Activated T-helper 1 cell treated with Interleukin-2 at 50 U/mL for 16 hours (primary cell): ENCODE measurements at places on chromosomes 16 and 17.

- no peak for DNase-seq
These were observed 41.4 kb upstream of the SLFN13 start for GRCh38 chr17:35489944-35490343.

- peak; percentile 24 for DNase-seq
These were observed 804 bp downstream of the ATP6V0C start for GRCh38 chr16:2514333-2515179.

DNA sequence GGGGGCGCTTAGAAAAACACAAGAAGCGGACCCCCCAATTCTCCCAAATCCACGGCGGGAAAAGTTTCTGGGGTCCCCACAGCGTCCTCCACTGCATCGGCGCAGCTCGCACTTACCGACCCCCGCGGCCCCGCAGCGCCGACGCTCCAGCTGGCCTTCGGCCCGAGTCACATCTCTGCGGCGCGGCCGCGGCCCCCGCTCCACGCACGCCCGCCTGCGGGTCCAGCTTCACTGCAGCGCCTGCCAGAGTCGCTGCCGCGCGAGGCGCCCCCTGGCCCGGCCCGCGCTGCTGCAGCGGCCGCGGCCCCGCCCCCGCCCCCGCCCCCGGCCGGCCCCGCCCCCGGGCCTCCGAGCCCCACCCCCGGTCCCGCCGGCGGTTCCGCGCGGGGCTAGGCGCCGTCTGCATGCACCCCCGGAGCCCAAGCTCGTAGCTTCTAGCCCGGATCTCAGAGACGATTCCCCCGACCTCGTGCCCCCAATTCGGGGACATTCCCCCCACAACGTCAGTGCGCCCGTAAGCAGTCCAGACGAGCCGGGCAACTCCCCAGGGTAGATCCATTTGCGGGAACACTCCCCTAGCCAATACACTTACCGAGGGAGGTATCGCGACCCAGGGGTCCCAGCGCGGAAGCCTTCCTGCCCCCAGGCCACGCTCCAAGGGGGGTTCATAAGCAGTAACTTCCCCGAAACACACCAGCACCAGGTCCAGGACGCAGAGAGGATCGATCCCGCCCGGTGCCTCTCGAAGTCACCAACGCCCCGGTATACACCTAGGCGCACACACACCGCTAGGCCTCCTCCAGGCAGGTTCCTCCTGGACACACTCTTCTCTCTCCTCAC is at the start of gene GPRC5B:
Gene GPRC5B (minus strand): TSS at position 238 of the 840 bp plus-strand sequence. CDS start 12,003 bp downstream, outside the sequence.
- DNase-seq, result peak; percentile 41

DNA sequence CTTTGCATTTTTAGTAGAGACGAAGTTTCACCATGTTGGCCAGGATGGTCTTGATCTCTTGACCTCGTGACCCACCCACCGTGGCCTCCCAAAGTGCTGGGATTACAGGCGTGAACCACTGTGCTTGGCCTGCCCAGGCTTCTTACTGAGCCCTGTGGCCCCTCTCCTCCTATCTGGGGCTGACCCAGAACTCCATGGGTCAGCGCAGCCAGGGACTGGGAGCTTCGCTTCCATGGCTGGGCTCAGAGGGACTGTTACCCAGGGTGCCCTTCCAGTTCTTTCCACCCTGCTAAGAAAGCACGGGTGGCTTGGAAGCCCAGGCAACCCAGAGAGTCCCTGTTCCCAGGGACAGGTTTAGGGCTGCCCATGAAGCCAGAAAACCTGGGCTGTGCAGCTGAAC is 28.2 kb downstream of the SHISA6 start:
- DNase-seq, result no peak

- DNase-seq, result no peak
These were observed 28.4 kb downstream of the BAIAP2 start for GRCh38 chr17:81063106-81064093.

GRCh38 chr16:56600398-56600999 is 7.9 kb upstream of the MT2A start:
- no peak for DNase-seq

DNA sequence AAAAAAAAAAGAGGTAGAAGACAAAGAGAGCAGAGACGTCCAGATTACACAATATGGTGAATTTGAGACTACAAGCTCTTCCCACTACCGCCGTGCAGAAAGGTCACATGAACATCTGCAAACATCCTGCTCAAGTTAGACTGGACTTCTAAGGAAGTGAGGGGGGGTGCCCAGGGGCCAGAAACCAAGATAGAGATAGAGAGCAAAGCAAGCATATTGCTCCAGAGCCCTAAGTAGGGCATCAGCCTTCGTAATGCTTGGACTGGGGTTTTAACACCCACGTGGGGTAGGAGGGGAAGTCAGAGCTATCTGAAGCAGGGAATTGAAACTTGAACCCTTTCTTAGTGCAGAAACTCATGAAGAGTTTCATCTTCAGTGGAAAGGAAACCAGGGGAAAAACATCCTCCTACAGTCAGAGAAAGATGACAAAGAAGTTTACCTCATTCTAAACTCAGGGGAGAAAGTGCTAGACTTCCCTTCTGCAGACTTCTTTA is 8.7 kb downstream of the CLEC19A start:
- DNase-seq, result no peak

GRCh38 chr17:13698832-13699231 is 97.1 kb upstream of the HS3ST3A1 start:
- no peak for DNase-seq

DNA sequence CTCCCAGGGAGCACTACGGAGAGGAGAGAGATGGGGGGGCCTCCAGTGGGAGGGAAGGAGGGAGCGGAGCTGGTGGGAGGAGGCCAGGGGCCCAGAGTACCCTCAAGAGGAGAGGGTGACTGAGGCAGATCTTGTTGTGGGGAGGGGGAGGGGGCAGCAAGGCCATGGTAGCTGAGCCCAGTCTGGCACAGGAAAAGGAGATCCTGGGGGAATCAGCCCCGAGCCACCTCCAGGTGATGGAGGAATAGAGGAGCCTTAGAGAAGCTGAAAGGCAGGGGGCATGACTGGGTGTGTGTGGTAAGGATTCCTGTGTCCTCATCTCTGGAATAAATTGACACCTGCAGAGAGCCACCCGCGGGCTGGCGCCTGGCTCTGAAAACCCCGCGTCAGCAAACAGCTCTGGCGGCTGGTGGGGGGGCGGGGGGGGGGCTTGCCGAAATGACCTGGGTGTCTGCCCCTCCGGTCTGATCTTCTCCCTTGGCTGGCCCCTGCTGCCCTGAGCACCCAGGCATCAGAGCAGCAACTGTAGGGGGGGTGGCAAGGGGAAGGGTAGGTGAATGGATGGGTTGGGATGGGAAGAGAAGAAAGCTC is 1.3 kb upstream of the NLGN2 start:
- DNase-seq, result no peak

DNA sequence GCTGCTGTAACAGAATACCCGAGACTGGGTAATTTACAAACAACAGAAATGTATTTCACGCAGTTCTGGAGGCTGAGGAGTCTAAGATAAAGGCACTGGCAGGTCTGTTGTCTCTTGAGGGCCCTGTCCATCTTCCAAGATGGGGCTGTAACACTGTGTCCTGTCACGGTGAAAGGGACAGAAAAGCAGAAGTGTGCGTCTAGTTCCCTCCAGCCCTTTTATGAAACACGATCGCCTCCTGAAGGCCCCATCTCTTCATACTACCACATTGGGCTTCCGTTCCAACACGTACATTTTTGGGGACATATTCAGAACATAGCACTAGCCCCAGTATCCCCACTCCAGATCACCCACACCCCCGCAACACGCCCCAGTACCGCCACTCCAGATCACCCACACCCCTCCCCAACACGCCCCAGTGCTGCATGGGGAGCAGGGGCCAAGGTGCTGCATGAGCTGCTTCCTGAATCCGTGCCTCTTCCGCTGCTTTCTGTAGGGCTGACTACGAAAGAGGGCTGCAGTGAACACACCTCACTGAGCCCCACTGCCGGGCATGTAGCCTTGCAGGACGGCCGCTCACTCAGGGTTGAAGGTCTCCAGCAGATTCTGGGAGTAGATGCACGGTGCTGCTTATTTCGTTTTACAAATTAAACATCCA is 91.9 kb downstream of the RPTOR start:
- DNase-seq, result no peak

GRCh38 chr16:57999366-57999970 is 1.0 kb downstream of the ZNF319 start:
- no peak for DNase-seq

DNA sequence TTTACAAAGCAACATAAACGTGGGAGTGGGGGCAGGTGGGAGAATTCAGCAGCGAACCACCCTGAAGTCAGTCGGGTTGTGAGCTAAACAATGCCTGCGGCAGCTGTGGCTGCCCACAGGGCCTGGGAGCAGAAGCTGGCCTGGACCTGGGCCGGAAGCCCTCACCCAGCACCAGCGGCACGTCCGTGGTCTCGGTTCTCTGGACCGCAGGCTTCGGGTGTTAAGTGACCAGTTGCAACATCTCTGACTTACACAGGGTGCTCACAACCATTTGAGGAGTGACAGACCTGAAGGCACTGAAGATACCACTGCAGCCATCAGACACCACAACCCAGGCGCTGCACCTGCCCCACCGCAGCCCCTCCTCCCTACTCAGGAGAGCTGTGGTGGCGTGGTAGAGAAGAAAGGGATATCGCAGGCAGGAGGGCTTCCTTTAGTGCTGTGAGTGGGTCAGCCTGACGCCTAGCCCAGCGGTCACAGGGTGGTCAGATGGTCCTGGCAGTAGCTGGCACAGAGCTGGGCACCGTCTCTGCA is 33.8 kb downstream of the CBFA2T3 start:
- DNase-seq, result no peak

DNA sequence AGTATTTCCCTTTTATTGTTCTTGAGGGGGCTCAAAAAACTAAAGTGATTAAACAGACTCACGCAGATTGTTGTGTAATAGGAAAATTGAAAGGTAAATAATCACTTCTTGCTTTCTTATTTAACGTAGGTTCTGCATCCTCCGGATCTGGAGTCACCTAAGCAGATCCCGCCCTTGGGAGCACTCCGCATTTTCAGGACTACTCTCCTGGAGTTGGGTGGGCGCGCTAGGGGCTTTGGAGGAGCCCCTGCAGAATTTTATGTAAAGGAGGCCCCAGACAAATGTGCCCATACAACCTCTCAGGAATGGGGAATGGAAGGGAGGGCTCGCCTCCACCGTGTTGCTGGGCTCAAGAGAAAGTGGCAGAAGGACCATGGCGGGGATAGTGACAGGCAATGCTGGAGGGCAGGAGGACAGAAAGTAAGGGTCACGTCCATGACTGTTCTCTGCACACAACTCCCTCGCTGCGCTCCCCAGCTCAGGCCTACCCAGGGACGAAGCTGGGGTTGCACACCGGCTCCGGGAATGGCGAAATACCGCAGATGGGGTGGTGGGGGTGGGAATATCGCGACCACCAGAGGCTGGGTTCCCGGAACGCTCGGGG is 8.3 kb downstream of the MT2A start:
- DNase-seq, result no peak

GRCh38 chr17:62611292-62611691 is 16.2 kb upstream of the MRC2 start:
- no peak for DNase-seq

GRCh38 chr16:86220561-86220960 is 289.8 kb upstream of the FOXF1 start:
- DNase-seq, result no peak

DNA sequence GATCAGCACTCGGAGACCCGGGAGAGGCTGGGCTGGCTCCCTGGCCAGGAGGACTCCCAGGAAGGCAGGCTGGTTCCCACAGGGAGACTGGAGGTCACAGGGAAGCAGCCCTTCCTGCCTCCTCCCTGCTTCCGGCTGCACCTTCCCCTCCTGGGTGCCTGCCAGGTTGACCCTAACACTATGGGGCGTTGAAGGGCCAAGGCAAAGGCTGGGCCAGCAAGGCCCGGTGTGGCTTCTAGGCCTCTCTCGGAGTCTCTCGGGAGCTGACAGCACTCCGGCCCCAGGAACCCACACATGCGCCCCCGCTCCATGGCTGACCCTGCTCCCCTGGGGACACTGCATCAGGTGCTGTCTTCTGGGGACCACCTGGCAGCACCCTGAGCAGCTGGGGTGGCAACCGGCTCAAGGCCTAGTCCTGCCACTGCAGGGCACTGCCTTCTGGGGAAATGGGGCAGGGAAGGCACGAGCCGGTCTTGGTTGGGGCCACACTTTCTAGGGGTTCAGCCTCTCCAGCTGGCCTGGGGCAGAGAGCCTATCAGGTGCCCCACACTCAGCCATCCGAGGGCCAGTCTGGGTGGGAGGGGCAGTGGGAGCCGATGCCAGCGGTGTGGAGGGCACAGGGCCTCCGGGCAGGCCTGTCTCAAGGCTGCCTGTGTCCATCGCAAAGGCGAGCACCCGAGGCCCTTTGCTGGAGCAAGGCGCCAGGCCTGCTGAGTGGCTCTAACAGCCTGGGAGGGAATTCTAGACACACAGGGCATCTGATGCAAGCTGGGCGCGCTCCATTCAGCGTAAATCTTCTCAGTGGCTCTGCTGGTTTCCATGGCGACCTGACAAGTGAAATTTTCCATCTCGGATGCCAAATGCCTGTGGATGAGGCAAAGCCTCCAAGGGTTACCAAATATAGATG is 5.6 kb upstream of the MTSS2 start:
- DNase-seq, result no peak

- DNase-seq, result no peak
These were observed 10.7 kb downstream of the CRHR1 start for GRCh38 chr17:45794840-45795239.

GRCh38 chr17:50289991-50290702 is 15.9 kb downstream of the TMEM92 start:
- no peak for DNase-seq
